ENCODE measurements at places on chromosomes 1 and 21. TPM values are rescaled to one million over a fixed set of nuclear protein-coding genes. Genes with fewer than 3 reads are reported as not detected.
A peak's percentile ranks its signal among the peaks of the same experiment; 100 is the strongest.

SLAMF7 gene
- total RNA-seq: 0.91 TPM

HCRTR1 gene
- not detected for total RNA-seq

SUSD4 gene
- total RNA-seq: 29.0 TPM

USP1 gene
- 79.4 TPM for total RNA-seq

TMEM69 gene
- total RNA-seq: 47.9 TPM

CYP4Z1 gene
- total RNA-seq: not detected

LCE2C gene
- total RNA-seq: not detected

TTC22 gene
- total RNA-seq: not detected

SPRR4 gene
- total RNA-seq: not detected

WASF2 gene
- 12.3 TPM for total RNA-seq

HSD3B2 gene
- not detected for total RNA-seq

DNA sequence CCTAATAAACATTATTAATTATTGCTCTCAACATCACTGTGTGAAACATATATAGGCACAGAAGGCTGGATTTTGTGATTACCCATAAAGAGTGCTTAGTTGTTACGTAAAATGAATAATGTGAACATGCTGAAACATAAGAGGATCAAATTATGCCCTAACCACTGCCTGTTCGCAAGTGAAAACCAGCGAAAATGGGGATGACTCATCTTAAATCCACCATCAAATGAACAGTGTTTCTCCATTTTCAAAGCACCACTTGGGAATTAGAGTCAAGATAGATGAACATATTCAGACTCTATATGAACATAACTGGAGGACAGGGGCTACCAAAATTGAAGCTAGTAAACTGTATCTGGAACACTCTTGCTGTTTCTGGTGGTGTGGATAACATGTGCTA, 386.2 kb downstream of the HHIPL2 start:
- DNase-seq: peak; percentile 22

DNA sequence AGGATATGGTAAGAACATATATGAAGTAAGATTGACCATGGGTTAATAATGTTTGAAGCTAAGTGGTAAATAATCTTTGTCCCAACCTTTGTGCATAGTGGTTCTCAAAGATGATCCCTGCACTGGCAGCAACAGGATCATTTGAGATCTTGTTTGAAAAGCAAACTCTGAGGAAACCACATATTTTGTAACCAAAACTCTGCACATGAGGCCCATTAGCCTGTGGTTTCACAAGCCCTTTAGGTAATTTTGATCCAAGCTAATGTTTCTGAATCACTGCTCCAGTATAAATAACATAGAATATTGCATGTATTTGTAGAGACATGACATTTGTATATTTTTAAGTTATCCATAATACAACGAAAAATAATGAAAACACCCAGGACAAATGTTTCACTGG, 147.9 kb upstream of the RGS18 start:
- DNase-seq: no peak

DNA sequence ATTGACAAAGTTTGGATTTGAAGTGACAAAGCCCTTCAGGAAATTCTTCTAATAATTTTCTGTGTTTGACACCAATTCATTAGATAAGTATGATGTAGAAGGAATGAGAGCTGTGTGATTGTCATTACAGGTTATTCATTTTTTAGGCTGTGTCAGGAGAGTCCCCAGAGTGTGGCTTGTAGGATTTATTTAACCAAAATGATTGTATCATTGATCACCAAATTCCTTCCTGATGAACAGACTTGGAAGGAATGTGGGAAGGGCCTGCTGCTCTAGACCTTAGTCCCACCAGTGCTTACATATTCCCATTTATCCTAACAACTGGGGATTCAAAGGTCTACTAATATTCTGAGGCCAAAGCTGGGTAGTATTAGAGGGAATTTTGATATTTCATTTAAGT, 383.3 kb upstream of the KAZN start:
- DNase-seq: no peak

DNA sequence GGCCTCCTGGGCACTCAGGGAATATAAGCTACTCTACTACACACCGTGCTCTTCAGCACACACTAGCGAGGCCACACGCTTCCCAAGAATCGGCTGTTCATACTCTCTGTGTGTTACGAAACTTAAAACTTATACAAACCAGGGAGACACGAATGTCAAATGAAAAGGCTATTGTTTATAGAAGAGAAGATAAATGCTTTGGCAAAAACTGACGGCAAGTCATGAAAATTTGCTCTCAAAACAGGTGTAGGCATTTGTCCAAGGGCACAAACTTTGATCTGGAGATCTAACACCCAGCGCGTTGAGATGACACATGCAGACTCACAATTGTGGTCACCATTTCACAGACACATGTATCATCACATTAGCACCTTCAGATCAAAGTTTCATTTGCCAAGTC, 46.1 kb downstream of the USP48 start:
- no peak for DNase-seq

GRCh38 chr1:5839161-5839880, 152.9 kb downstream of the NPHP4 start:
- no peak for DNase-seq

DNA sequence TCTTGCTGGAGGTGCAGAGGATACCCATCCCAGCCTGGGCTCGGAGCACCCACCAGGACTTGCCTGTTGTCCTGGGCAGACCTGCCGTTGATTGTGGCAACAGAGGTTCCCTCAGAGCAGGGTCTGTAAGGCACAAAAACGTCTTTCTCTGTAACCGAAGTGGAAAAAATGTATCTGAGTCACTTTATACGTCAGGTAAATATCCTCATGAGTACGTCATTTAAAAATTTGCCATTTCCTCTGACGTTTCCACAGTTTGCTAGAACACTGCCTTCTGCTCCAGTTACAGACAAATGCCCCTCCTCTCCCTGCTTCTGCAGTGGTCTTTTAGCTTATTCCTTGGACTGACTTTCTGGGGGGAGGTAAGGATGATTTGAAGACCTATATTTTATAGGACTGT, 326.8 kb downstream of the HHAT start:
- no peak for DNase-seq

DNA sequence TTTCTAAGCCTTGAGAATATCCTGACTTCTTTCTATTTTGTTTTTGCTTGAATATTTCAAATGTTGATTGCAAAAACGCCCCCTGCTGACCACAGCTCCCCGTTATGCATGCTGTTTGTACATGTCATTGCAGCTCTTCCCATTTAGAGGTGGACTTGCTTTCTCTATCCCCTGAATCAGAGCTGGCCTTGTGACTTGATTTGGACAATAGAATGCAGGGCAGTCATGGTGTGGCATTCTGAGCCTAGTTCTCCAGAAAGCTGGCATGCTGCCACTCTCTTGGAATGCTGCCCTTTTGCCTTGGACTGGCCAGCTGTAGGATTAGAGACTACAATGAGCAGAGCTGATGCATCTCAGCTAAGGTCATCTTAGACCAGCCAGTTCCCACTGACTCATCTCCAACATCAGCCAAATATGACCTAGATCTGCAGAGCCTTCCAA, 1561.5 kb downstream of the MRPL39 start:
- DNase-seq: peak; percentile 16

- DNase-seq: no peak
Observed at GRCh38 chr1:206839006-206839560, 26.3 kb upstream of the IL20 start.

- DNase-seq: no peak
Observed at GRCh38 chr1:3676581-3677470, 24.5 kb downstream of the TP73 start.

DNA sequence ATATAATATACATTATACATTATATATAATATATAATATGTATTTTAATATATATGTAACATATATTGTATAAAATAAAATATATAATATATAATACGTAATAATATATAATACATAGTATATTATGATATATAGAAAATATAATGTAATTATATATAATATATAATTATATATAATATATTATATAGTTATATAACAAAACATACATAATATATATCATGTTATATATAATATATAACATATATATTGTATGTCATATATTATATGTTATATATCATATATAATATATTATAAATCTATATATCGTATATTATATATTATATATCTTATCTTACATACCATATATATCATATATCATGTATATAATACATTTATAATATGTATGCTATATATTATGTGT, 248.2 kb upstream of the TPTE start:
- no peak for DNase-seq

DNA sequence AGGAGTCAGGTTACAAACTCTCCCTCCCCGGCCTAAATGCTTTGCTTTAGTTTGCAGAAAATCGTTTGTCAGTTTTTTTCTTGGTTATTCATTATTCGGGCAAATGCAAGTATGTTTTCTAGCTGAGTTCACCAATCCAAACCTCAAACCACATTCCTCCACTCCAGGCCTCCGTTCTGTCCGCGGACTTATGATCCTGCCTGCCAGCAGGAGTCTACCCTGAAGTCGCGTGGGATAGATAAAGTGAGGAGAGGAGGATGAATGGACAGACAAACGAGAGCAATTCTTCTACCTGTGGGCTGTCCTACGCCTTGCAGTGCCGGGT, 1.3 kb downstream of the ADAMTS1 start:
- DNase-seq: peak; percentile 51

GRCh38 chr1:226424221-226425003, 16.5 kb upstream of the PARP1 start:
- DNase-seq: peak; percentile 65

GRCh38 chr1:113999233-113999632, 20.0 kb downstream of the OLFML3 start:
- DNase-seq: no peak

GRCh38 chr21:34621434-34622350, 6.8 kb upstream of the RCAN1 start:
- DNase-seq: no peak

DNA sequence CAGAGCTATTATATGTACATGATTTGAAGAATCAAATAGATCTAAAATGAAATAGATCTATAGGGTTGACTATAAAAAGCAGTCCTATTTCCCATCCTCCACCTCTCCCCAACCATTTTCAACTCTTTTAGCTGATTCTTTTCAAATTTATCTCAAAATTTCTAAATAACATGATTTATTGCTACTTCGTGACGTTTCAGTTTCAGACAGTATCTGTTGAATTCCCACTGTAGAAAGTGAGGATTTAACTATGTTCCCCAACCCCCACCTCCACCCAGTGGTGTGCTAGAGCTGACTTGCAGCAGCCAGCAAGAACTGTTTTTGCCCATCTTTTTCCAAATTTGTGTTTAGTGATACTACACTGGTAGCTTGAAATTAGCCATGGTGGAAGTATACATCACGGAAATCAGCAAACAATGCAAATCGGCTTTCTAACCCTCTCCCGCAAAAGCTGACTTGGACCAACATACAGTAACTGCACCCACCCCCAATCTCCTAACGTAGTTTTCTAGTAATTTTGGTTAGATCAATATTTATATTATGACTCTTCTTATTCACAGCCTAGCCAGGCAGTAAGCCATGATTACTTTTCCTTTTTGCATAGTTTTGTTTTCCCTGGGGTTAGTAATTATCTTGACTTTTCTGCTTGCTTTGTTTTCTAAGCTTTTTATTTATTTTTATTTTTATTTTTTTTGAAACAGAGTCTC, 10.9 kb downstream of the SEMA4A start:
- DNase-seq: no peak

GRCh38 chr1:214101246-214101645, 113.5 kb downstream of the PROX1 start:
- no peak for DNase-seq

- DNase-seq: no peak
Observed at GRCh38 chr1:151613282-151613780, 1.5 kb downstream of the SNX27 start.

- no peak for DNase-seq
Observed at GRCh38 chr1:183983371-183984105, 54.0 kb downstream of the COLGALT2 start.

DNA sequence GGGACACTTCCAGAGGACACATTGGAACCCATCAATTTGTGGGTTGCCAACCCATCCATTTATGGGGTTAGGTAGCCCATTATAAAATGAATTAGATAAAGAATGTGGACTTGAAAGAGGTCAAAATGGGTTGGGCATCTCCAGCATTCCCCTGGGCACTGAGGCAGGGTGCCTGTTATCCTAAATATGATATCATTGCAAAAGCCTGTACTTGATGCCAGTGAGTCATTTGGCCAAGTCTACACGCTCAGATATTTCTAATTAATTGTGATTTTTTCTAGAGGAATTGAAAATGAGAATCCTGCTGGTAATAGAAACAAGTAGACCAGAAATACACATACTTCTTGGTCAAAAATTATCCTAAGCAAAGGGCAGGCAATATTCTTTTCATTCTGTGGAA, 21.9 kb upstream of the NBL1 start:
- DNase-seq: no peak

DNA sequence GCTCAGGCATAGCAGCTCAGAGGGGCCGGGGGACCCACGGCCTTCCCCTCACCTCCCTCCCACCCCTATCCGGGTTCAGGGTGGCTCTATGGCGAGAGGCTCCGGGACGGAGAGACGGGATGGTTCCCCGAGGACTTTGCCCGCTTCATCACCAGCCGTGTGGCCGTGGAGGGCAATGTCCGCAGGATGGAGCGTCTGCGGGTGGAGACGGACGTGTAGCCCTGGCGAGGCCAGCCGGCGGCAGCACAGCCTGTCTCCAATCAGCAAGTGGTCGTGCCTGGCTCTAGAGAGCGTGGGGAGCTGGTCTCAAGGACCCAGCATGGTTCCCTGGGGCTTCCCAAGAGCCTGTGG, 25.9 kb downstream of the ARHGEF16 start:
- DNase-seq: no peak

DNA sequence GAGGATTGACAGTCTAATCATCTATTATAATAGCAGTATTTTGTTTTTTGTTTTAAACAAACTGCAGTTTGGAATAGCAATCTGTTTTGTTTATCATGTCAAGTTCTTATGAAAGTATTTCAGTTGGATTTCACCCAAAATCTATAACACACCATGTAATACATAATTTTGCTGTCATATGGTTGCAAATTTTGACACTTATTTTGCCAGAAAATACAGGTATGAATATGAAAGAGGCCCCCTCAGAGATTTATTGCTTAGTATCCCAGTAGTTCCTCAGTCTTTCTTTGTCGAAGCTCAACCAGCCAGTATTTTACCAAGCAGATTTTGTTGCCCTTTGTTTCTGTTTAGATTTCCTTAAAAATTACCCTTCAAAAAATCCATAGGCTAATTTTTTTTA, 317.5 kb upstream of the CXADR start:
- no peak for DNase-seq

DNA sequence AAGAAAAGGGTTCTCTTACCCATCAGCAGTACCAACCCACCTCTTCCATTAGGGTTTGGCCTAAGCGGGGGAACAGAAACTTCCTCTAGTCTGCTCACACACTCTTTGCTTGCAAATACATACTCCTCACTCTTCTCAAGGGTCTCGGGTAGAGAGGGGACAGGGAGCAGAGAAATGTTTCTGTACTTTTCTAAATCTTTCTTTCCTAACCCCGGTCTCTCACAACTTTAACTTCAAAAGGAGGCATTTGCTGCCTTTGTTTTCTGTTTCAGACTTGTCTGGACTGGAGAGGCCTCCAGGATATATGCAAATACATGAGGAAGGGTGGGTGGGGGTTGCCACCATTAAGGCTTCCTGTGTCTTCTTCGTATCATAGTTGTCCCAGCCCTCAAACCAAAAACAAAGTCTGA, 10.5 kb upstream of the LAX1 start:
- no peak for DNase-seq

All from Daoy (cell line).